Stimulated activated naive B cell treated with anti-CD40 and anti-IgM and Interleukin-4, amounts not matched to agents 10 μg/mL and 1 μg/mL and 100 μg/mL, for 72 hours (primary cell): ENCODE measurements at places on chromosomes 11 and 22.

GRCh38 chr11:109140857-109141515 is 281.0 kb upstream of the C11orf87 start:
- H3K4me1 ChIP-seq, result no peaks in the 10 kb centered on the region
- no peak overlapping the region for H3K27ac ChIP-seq
- H3K36me3 ChIP-seq, result no peaks in the 10 kb centered on the region
- peaks cover 3% of the 10 kb centered on the region for H3K27me3 ChIP-seq

GRCh38 chr11:132551016-132551415 is 981.3 kb downstream of the OPCML start:
- no peak overlapping the region for H3K27ac ChIP-seq
- no peaks in the 10 kb centered on the region for H3K36me3 ChIP-seq
- no peaks in the 10 kb centered on the region for H3K27me3 ChIP-seq
- DNase-seq, result no peak
- no peaks in the 10 kb centered on the region for H3K4me1 ChIP-seq

- H3K27me3 ChIP-seq, result no peaks in the 10 kb centered on the region
- H3K36me3 ChIP-seq, result no peaks in the 10 kb centered on the region
- no peak overlapping the region for H3K4me3 ChIP-seq
- no peaks in the 10 kb centered on the region for H3K4me1 ChIP-seq
- H3K27ac ChIP-seq, result no peak overlapping the region
These were observed 222.6 kb upstream of the CCDC90B start for GRCh38 chr11:83508804-83509203.

DNA sequence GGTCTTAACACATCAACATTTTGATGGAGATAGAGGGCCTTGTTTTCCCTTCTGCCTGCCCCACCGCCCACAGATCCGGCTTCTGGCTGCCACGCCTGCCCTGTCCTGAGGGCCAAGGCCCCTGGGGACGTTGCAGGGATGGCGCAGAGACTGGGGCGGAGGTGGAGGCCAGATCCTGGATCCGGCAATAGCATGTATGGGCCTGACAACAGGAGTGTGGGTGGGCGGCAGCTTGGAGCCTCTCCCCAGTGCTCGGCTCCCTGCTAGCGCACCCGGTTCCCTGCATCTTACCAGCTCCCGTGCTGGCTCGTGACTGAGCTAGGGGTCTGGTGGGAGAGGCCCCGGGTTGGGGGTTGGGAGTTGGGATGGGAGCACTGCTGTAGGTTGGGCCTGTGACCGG is 95.6 kb downstream of the ZBTB16 start:
- H3K4me3 ChIP-seq, result no peak overlapping the region
- no peak overlapping the region for H3K27ac ChIP-seq
- peaks cover 6% of the 10 kb centered on the region for H3K36me3 ChIP-seq
- no peak for DNase-seq
- peaks cover 33% of the 10 kb centered on the region for H3K4me1 ChIP-seq

GRCh38 chr22:30767661-30768060 is 73.0 kb downstream of the OSBP2 start:
- DNase-seq, result no peak
- no peaks in the 10 kb centered on the region for H3K36me3 ChIP-seq
- H3K27me3 ChIP-seq, result peaks cover under 1% of the 10 kb centered on the region
- H3K27ac ChIP-seq, result peak overlapping the region; percentile 53

DNA sequence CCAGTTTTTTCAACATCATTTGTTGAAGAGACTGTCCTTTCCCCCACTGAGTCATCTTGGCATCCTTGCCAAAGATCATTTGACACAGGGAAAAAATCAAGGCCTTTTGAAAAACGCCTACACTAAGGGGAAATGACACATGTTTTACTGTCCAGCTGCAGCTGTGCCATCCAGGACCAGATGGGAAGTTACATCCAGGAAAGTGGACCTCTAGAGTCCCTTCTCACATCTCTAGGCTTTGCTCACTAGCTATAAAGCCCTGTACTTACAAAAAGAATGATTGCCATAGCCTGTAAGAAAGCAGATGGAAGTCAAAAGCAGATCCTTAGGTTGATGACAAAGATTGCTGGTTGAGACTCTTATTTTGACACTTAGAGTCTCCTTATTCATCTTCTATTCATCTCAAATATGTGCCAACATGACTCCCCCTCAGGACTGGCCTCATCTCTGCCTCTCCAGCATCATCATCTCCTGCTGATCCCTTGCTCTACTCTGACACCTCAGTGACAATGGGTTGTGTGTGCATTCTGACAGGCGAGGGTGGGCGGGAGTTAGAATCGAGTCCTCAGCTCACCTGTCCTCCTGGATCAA is 22.8 kb downstream of the OSBP2 start:
- no peaks in the 10 kb centered on the region for H3K36me3 ChIP-seq
- no peak overlapping the region for H3K4me3 ChIP-seq
- H3K4me1 ChIP-seq, result no peaks in the 10 kb centered on the region
- H3K27ac ChIP-seq, result no peak overlapping the region
- DNase-seq, result no peak
- peaks cover 34% of the 10 kb centered on the region for H3K27me3 ChIP-seq

GRCh38 chr11:5293028-5293427 is 8.7 kb downstream of the OR51B4 start:
- H3K27me3 ChIP-seq, result peaks cover 4% of the 10 kb centered on the region
- no peak for DNase-seq
- no peaks in the 10 kb centered on the region for H3K36me3 ChIP-seq
- H3K4me3 ChIP-seq, result no peak overlapping the region
- no peaks in the 10 kb centered on the region for H3K4me1 ChIP-seq

DNA sequence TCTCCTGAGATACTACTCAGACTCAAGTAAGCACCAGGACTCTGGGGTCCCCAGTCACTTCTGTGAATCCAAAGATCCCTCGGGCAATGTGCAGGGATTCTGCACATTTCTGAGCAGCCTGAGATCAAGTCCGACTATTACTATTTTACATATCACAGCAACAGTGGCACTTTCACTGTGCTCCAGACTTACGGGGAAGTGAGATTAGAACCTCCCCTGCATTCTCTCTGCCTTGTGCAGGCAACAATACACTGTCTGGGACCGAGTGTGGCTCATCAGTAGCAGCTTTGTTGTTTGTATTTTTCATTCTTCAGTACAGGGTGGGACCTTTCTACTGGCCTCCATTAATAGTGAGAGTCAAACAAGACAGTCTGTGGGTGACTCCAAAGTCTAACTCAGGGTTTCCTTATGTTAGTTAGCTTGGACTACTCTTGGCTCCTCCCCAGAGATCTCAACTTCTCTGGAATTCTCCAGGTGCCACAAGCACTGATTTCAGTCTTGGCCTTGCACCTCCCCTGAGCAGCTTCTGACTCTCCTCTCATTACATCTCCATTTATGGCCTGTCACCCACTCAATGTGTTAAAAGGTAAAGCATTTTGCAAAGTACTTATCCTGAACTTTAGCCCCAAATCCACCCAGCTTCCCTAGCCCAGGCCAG is 76.2 kb upstream of the TOP3B start:
- peak overlapping the region; percentile 36 for H3K4me3 ChIP-seq
- no peaks in the 10 kb centered on the region for H3K36me3 ChIP-seq
- peak overlapping the region; percentile 31 for H3K27ac ChIP-seq
- DNase-seq, result no peak
- peaks cover 40% of the 10 kb centered on the region for H3K4me1 ChIP-seq

- no peaks in the 10 kb centered on the region for H3K36me3 ChIP-seq
- no peaks in the 10 kb centered on the region for H3K4me1 ChIP-seq
- H3K27ac ChIP-seq, result peak overlapping the region; percentile 27
- no peaks in the 10 kb centered on the region for H3K27me3 ChIP-seq
These were observed 6.6 kb downstream of the PLEKHB1 start for GRCh38 chr11:73652856-73653559.

GRCh38 chr11:1195682-1196515 is 27.0 kb upstream of the MUC5B start:
- no peak overlapping the region for H3K4me3 ChIP-seq
- H3K27me3 ChIP-seq, result peaks cover 3% of the 10 kb centered on the region

DNA sequence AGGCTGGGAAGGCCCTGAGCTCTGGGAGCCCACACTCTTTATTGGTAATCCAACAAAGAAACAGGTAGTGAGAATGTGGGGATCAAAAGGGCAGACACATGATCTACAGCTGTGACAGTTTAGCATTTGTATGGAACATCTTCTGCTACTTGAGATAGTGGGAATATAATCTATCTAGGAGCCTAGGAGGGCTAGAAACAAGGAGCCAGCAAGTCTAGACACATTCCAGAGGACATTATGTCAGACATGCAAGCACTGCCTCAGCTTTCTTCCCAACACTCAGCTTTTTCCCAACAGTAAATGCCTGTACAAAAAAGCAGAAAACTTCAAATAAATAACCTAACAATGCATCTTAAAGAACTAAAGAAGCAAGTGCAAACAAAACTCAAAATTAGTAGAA is 1150.6 kb upstream of the RAG2 start:
- no peaks in the 10 kb centered on the region for H3K27me3 ChIP-seq
- H3K4me1 ChIP-seq, result no peaks in the 10 kb centered on the region
- no peaks in the 10 kb centered on the region for H3K36me3 ChIP-seq
- H3K27ac ChIP-seq, result no peak overlapping the region
- no peak for DNase-seq

- no peaks in the 10 kb centered on the region for H3K27me3 ChIP-seq
- peaks cover 87% of the 10 kb centered on the region for H3K4me1 ChIP-seq
- H3K27ac ChIP-seq, result peak overlapping the region; percentile 89
- DNase-seq, result no peak
- H3K4me3 ChIP-seq, result no peak overlapping the region
These were observed 51.1 kb downstream of the MICAL3 start for GRCh38 chr22:17973217-17973616.

GRCh38 chr22:23562186-23562585 is 17.9 kb downstream of the IGLL1 start:
- no peak for DNase-seq
- H3K36me3 ChIP-seq, result no peaks in the 10 kb centered on the region
- no peak overlapping the region for H3K4me3 ChIP-seq
- H3K27ac ChIP-seq, result no peak overlapping the region

DNA sequence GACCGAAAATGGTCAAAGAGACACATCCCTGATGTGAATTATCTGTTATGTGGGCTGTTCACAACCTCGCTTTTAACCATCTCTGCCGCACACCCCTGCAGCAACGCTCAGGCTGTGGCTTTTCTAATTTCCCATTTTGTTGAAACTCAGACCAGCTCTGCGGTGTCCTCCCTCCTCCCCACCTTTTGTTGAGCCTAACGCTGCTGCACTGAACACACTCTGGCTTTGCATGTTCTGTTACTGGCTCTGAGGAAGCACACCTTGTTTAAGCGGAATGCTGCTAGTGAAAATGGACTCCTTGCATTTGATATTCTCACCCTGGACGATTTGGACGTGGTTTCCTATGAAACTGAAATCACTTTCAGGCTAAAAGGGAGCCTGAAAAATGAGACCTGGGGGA is 198.5 kb upstream of the MTNR1B start:
- H3K4me1 ChIP-seq, result peaks cover 9% of the 10 kb centered on the region
- H3K36me3 ChIP-seq, result no peaks in the 10 kb centered on the region
- H3K27ac ChIP-seq, result no peak overlapping the region
- H3K27me3 ChIP-seq, result peaks cover 11% of the 10 kb centered on the region

GRCh38 chr11:95698676-95699557 is 90.7 kb downstream of the FAM76B start:
- peaks cover 49% of the 10 kb centered on the region for H3K4me1 ChIP-seq
- peak overlapping the region; percentile 84 for H3K27ac ChIP-seq
- H3K4me3 ChIP-seq, result peak overlapping the region; percentile 39
- no peaks in the 10 kb centered on the region for H3K27me3 ChIP-seq
- no peaks in the 10 kb centered on the region for H3K36me3 ChIP-seq
- no peak for DNase-seq

DNA sequence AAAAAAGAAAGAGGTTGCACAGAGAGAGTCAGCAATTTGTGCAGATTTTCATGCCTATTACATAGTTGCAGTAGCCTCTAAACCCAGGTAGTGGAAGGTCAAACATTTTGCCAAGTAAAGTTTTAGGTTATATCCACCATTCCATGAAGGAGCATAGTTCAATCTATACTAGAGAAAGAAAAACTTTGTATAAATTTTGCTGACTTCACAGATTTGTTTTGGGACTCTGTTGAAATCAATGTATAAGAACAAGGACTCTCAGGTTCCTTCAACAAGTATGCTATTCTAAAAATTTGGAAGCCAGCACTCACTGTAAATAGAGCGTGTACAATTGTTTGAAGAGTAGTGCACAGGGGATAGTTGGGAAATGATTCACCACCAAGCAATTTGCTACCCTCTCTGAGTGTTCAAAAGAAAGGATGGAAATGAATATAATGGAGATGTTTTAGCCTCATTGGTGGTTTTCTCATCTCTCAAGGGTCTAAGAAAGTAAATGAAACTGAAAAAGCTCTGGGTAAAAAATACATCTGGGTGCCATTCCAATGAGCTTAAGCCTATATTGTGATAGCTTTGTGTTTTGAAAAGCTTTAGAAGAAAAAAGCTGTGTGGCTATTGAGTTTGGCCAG is 508.4 kb upstream of the LUZP2 start:
- H3K27me3 ChIP-seq, result no peaks in the 10 kb centered on the region
- no peaks in the 10 kb centered on the region for H3K36me3 ChIP-seq
- no peaks in the 10 kb centered on the region for H3K4me1 ChIP-seq
- no peak overlapping the region for H3K4me3 ChIP-seq
- no peak for DNase-seq
